Activated naive CD8-positive, alpha-beta T cell treated with anti-CD3 and anti-CD28 coated beads, Interleukin-2, amount 10 ng/mL, durations not matched to agents 7 days and 5 days (primary cell): ENCODE measurements at places on chromosomes 13 and 19.

DNA sequence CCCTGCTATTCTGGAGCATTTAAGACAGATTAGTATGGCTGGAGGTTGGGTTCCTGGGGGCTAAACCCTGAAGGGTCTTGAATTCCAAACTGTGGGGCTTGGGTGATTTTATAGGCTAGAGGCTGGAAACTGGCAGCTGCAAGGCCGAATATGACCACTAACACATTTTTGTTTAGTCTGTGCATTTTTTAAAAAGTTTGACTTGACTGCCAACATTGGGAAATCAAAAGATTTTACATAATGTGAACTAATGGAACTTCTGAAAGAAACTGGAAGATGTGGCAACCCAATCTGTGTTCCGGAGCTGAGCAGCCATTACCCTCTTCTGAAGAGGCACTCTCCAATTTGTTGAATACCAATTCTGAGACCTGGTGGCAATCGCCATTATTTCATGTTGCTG, 5.1 kb downstream of the ZNF784 start:
- DNase-seq, result no peak
- H3K27ac ChIP-seq, result no peak overlapping the region
- peaks cover 29% of the 10 kb centered on the region for H3K4me1 ChIP-seq
- peaks cover 18% of the 10 kb centered on the region for H3K36me3 ChIP-seq
- H3K27me3 ChIP-seq, result no peaks in the 10 kb centered on the region

GRCh38 chr19:18460900-18461299, 23.0 kb upstream of the ISYNA1 start:
- H3K4me1 ChIP-seq, result peaks cover 5% of the 10 kb centered on the region
- H3K27ac ChIP-seq, result no peak overlapping the region
- no peak overlapping the region for H3K4me3 ChIP-seq
- no peak for DNase-seq
- no peaks in the 10 kb centered on the region for H3K27me3 ChIP-seq

- DNase-seq, result no peak
- peaks cover 10% of the 10 kb centered on the region for H3K4me1 ChIP-seq
- no peak overlapping the region for H3K4me3 ChIP-seq
- no peak overlapping the region for H3K27ac ChIP-seq
Measured at GRCh38 chr19:35669974-35670373, 3.7 kb downstream of the UPK1A start.

DNA sequence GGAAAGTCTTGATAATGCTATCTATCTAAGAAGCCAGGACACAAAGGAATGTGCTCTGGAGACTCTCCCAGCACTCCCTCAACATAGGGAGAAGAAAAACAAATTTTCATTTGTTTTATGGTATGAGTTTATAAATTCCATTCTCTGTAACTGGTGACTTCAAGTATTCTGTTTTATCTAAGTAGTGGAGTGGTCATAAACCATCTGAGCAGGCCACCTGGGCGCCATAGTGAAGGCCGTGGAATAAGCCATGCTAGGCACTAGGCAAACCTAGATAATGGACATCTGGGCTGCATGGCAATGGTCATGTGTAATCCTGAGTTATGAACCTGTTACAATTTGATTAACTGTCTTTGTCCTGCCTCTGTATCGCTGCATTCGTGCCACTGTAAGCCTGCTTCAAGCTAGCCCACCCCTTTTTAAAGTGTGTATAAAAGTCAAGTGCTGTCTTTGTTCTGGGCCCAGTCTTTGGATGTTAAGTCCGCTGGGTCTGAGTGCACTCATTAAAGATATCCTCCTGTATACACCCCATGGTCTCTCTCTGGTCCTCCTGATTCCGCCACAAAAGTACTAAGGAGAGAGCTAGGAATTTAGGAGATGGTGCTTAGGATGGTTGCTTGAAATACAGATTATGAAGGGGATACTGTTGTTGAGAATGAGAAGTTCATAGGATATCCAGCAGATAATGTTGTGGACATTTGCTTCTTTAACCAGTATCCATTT, 13.2 kb downstream of the GTF2F2 start:
- H3K27me3 ChIP-seq, result no peaks in the 10 kb centered on the region
- H3K4me1 ChIP-seq, result peaks cover 11% of the 10 kb centered on the region
- no peak overlapping the region for H3K27ac ChIP-seq
- H3K4me3 ChIP-seq, result no peak overlapping the region
- H3K36me3 ChIP-seq, result peaks cover 32% of the 10 kb centered on the region

- no peaks in the 10 kb centered on the region for H3K4me1 ChIP-seq
- peak; percentile 45 for DNase-seq
- no peak overlapping the region for H3K27ac ChIP-seq
- H3K36me3 ChIP-seq, result no peaks in the 10 kb centered on the region
Measured at GRCh38 chr13:113129921-113130750, 7.5 kb downstream of the F10 start.

DNA sequence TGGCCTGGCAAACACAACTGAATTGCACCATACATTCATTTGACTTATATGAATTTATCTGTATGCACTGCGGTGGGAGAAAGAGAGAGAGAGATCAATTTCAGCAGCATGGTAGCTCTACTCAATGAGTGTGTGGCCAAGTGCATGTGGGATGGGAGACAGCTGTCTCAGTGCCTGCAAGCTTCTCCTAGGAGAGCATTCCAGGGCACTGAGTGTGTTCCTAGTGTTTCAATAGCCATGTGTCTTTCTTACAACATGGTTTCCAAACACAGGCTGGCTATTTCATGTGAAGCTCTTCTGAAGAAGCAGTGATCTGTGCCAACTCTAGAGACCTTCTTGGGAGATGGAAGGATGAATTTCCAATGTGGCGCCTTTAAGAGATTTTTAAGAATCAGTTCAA, 43.5 kb downstream of the NEK5 start:
- H3K36me3 ChIP-seq, result no peaks in the 10 kb centered on the region
- no peak overlapping the region for H3K4me3 ChIP-seq
- no peak for DNase-seq
- peaks cover 3% of the 10 kb centered on the region for H3K27me3 ChIP-seq
- no peaks in the 10 kb centered on the region for H3K4me1 ChIP-seq
- H3K27ac ChIP-seq, result no peak overlapping the region

- H3K4me1 ChIP-seq, result no peaks in the 10 kb centered on the region
- no peaks in the 10 kb centered on the region for H3K36me3 ChIP-seq
- H3K4me3 ChIP-seq, result no peak overlapping the region
- no peaks in the 10 kb centered on the region for H3K27me3 ChIP-seq
Measured at GRCh38 chr13:106178816-106179215, 356.6 kb downstream of the EFNB2 start.

DNA sequence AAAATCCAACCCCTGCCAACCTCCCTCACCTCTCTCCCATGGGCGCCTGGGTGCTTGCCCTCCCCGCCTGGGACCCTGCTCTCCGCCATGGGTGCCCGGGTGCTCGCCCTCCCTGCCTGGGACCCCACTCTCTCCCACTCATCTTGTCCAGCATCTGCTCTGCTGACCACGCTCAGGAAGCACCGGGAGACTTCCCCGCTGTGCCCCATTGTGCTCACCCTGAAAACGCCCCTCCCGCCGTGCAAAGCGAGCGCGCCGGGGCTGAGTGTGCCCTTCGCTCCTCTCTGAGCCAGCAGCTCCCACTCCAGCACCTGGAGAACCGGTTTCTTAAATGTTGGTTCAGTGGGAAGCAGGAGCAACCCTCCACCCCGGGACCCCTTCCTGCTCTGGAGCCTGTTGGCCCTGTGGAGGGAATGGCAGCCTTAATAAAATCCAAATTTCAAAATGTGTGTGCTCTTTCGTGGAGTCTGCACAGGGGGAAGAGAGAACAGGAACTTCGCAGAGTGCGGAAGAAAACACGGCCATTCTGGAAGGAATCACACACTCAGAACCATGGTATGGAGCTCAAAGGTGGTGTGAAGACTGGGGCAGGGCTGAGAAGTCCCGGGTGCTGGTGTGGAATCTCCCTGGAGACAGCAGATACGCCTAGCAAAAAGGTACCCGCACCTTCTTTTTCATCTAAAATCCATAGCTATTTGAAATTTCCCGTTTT, 23.1 kb upstream of the CDC16 start:
- H3K4me3 ChIP-seq, result no peak overlapping the region
- peaks cover 10% of the 10 kb centered on the region for H3K27me3 ChIP-seq
- H3K27ac ChIP-seq, result no peak overlapping the region
- DNase-seq, result no peak
- peaks cover 3% of the 10 kb centered on the region for H3K4me1 ChIP-seq
